Stimulated activated CD4-positive, alpha-beta T cell treated with anti-CD3 and anti-CD28 coated beads, Interleukin-15, amount 100 ng/mL, for 1 hour (primary cell): ENCODE measurements at places on chromosomes 1 and 21.

GRCh38 chr1:183620311-183620710, 15.3 kb downstream of the ARPC5 start:
- DNase-seq: no peak

DNA sequence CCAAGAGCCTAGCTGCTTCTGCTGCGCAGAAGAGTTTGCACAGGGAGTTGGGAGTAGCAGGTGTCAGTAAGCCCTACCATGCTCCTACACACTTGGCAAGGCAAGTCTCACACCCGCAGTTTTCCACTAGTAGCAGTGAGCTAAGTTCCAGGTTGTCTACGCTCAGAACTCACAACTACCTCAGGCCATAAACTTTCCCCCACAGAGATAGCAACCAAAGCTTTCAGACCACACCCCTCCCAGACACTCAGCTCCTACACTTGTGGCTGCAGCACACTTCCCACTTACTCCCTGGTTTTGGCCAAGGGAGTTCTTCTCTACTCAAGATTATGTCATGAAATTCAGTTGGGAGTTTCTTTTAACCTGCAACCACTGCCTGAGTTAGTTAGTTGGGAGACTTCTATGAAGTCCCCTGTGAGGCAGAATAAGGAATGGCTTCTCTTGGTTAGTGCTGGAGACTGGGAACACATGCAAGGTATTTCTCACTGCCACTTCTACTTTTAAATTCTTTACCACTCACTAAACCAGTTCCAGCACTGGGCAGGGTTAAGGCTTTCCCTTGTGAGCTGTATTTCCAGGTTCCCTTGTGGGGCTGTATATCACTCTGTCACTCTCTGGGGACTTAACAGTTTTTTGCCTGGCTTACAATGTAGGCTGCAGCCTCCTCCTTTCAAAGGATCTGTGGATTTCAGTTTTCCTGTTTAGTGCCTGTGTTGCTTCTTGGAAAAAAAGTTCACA, 18.3 kb upstream of the MAB21L3 start:
- no peak for DNase-seq

GRCh38 chr1:20660847-20661206, 342 bp downstream of the DDOST start:
- no peak for DNase-seq

DNA sequence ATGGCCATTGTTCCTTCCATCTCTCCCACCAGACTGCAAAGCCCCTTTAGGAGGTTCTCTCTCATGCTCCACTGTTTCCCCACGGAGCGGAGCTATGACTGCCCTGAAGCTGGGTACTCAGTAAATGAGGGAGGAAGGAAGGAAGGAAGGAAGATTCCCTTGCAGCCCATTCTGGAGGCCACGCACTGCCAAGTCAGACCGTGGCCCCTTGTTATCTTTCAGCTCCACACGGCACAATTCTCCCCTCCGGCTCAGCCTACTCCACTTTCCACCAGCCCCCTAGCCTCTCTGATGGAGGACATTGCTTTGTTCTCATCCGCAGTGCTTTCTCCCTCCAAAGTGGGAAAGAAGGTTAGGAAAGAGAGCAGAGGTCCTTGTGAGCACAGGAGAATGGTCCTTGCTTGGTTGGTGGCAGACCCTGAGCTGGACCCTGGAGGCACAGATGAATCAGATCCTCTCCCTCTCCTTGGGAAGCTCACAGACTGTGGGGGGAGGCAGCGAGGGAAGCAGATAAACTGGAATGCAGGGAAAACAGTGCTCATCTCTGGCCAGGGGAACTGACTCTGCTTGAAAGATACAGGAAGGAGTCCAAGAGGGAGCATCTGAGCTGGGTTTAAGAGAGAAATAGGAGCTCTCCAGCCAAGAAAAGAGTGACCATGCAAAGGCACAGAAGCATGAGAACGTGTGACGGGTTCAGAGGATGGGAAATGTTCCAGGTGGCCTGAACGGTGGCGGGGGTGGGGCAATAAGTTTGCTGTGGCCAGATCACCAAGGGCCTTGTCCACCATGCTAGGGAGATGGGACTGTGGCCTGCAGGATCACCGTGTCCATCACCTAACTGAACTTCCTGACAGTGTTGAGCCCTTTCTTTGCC, 52.6 kb downstream of the GLIS1 start:
- DNase-seq: no peak

GRCh38 chr1:214120191-214120590, 132.4 kb downstream of the PROX1 start:
- DNase-seq: no peak

DNA sequence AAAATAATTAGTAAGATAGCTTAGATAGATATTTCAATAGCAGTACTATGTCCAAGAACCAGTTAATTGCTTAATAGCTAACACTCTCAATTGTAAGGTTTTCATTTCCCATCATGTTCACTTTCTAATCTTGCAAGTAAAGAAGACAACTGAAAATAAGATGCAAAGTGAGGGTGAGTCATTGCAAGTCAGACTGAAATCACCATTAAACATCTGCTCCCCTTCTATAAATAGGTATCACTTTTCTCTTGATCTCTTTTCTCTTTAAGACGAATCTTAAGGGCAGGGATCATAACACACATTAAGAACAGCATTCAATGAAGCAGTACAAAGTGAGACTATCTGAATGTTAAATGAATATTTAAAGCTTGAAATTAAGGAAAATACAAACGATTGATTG, 40.4 kb downstream of the UBR4 start:
- no peak for DNase-seq

DNA sequence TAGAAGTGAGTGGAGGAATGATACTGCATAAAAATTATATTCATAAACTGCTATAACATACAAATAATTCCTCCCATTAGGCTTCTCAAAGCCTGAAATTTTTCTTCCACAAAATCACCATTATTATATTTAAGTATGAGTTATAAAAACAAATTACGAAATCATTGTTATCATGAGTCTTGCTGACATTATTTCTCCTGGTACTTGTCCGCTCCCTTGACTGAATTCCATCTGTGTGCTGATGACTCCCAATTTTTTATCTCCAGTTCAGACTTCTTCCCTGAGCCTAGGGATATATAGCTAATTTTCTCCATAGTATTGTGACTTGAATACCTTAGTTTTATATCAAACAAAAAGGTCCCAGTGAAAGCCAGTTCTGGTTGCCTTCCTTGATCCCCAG, 268.2 kb downstream of the HMCN1 start:
- DNase-seq: no peak

DNA sequence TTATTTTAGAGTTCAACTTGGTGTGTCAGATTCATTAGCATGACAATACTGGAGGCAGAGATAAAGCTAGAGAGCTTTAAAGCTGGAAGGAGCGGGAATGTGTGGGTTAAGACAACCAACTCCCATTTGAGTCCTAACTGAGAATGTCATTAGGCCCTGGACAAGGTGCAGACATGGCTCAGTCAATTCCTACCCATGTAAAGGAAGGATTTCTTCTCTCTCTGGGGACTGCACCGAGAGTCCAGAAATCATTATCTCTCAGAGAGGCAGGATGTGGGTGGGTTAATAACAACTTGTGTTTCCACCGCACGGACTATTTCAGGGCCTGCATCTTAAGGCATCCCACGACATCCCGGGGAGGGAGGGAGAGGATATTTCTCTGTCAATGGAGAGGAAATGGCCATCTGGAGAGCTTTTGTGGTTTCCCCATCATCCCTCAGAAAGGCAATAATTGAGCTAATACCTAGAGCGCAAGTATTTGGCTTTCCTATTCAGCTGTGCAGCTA, 46.7 kb upstream of the SARS1 start:
- no peak for DNase-seq

GRCh38 chr1:187624812-187625545, 796.2 kb downstream of the PLA2G4A start:
- DNase-seq: no peak

DNA sequence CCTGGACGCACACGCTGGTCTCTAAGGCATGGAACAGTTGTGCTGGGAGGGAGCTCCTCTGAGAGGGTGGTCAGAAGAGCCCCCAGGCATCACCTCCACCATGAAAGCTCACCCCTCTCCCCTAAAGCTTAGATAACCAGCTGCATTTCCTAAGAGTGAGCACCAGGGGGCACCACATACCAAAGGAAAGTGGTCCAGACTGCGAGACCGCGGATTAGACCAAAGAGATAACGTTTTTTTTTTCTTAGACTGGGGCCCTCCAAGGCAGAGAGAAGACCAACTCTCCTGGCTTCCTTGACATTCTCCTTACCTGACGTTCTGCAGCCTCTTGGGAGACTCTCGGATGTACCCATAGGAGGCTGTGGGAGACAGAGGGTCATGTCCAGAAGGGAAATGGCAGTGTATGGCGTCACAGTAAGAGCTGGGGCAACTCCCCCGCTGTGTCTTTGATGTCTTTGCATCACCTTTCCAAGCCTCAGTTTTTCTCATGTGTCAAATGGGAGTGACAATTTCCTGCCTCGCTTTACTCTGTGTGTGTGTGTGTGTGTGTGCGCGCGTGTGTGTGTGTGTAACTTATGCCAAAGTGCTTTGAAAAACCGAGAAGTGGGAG, 12.3 kb upstream of the IFNLR1 start:
- peak; percentile 51 for DNase-seq

DNA sequence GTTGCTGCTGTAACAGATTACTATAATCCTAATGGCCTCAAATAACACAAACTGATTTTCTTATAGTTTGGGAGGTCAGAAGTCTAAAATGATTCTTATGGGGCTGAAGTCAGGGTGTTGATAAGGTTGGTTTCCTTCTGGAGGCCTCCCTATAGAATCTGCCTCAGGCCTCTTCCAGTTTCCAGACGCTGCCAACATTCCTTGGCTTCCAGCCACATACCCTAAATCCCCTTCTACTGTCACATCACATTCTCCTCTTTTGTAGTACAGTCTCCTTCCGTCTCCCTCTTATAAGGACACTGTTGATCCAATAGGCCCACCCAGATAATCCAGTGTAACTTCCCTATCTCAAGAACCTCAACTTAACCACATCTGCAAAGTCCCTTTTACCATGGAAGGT, 145.3 kb upstream of the NCAM2 start:
- no peak for DNase-seq

GRCh38 chr1:93440706-93441105, 7.2 kb upstream of the FNBP1L start:
- no peak for DNase-seq

GRCh38 chr1:12722626-12723025, 6.7 kb downstream of the AADACL3 start:
- no peak for DNase-seq

DNA sequence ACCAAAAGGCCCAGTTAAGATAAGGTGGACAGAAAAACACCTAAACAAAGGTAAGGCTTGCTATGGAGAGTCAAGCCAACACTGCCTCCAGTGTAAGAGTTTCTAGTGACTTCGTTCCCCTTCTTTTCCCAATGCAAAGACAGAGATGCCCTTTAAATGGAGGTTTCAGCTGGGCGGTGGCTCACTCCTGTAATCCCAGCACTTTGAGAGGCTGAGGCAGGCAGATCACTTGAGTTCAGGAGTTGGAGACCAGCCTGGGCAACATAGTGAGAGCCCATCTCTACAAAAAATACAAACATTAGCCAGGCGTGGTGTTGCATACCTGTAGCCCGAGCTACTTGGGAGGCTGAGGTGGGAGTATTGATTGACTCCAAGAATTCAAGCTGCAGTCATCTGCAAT, 24.0 kb upstream of the COL6A1 start:
- DNase-seq: no peak

DNA sequence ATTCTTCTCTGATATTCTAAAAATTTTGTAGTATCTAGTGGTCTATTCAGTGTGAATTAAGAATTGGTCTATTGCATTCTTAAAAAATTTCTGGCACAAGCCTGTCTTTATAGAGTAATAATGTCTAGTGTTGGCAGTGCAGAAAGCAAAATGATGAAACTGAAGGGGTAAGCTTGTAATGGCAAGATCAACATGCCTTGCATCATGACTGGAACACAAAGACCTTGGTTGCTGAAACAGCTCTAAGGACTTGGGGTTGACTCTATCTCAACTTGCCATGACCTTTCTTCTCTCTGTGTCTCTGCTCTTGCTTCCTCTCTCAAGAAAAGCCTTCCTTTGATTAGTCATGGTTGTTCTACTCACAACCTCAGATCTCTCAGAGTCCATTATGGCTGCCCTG, 46.8 kb upstream of the PROX1 start:
- DNase-seq: no peak

GRCh38 chr1:6350416-6351088, 43.0 kb downstream of the ACOT7 start:
- DNase-seq: no peak
